ENCODE measurements at places on chromosomes 7 and 10.

DNA sequence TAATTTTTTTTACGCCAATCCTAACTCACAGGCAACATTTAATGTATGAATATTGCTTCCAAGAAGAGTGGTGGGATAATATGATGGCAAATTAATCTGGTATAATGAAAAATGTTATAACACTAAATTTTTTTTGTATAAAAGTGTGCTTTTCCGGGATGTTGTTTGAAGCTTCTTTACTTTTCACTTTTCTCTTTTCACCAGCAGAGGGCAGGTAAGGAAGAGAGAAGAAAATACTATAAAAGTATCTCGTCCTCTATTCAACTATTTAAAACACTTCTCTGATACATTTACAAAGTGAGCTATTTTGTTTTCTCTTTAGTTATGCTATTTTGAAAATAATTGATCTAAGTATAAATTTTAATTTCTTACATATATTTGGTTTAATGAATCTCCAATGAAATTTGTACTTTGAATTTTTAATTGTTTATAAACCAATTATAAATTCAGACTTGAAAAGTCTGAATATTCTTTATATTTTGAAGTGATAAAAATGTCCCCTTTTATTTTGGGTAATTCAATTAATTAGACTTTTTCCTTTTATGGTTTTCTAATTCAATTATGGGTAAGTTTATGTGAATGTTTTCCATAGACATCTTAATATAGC is 20.7 kb upstream of the CFTR start:
- DNase-seq: no peak
- no peaks in the 10 kb centered on the region for H3K27me3 ChIP-seq
- no peaks in the 10 kb centered on the region for H3K4me1 ChIP-seq
- no peak overlapping the region for H3K4me3 ChIP-seq
- no peak overlapping the region for H3K27ac ChIP-seq

- no peaks in the 10 kb centered on the region for H3K4me1 ChIP-seq
- no peak for DNase-seq
- no peak overlapping the region for H3K4me3 ChIP-seq
- no peaks in the 10 kb centered on the region for H3K36me3 ChIP-seq
- H3K27ac ChIP-seq: no peak overlapping the region
- no peaks in the 10 kb centered on the region for H3K27me3 ChIP-seq
Measured at GRCh38 chr10:127119936-127120335, 76.5 kb downstream of the INSYN2A start.

- DNase-seq: no peak
- peak overlapping the region; percentile 70 for H3K4me3 ChIP-seq
- H3K27ac ChIP-seq: peak overlapping the region; percentile 90
- peaks cover 5% of the 10 kb centered on the region for H3K4me1 ChIP-seq
Measured at GRCh38 chr7:55022002-55022985, 3.5 kb downstream of the EGFR start.

- no peaks in the 10 kb centered on the region for H3K27me3 ChIP-seq
- H3K4me3 ChIP-seq: no peak overlapping the region
- H3K27ac ChIP-seq: no peak overlapping the region
- no peaks in the 10 kb centered on the region for H3K4me1 ChIP-seq
Measured at GRCh38 chr10:36110097-36110496, 468.0 kb upstream of the FZD8 start.

DNA sequence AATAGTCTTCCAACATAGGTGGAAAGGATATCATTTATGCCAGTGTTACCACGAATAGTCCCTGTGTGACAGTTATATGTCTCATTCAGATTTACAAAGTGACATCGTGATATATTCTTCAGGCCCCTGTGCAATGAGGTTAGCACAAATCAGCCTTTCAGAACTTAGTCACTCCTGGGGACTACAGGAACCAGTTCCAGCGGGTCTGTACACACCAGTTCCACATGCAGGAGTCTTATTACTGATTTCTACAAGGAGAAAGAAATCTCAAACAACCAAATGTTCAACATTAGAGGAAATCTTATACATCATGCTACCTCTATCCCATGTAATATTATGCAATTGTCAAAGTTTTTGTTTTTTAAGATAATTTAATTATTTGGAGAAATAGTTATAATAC is 4.4 kb upstream of the WDR91 start:
- H3K27me3 ChIP-seq: no peaks in the 10 kb centered on the region
- H3K27ac ChIP-seq: no peak overlapping the region

GRCh38 chr10:43365001-43365400 is 6.4 kb upstream of the FXYD4 start:
- no peaks in the 10 kb centered on the region for H3K36me3 ChIP-seq
- no peak for DNase-seq
- H3K4me3 ChIP-seq: no peak overlapping the region
- no peaks in the 10 kb centered on the region for H3K4me1 ChIP-seq
- H3K27ac ChIP-seq: no peak overlapping the region

GRCh38 chr7:37510043-37510634 is 61.5 kb upstream of the ELMO1 start:
- H3K36me3 ChIP-seq: no peaks in the 10 kb centered on the region
- no peak overlapping the region for H3K27ac ChIP-seq
- H3K27me3 ChIP-seq: peaks cover 3% of the 10 kb centered on the region
- H3K4me1 ChIP-seq: no peaks in the 10 kb centered on the region
- H3K4me3 ChIP-seq: no peak overlapping the region
- DNase-seq: no peak

GRCh38 chr10:72379062-72379461 is 24.3 kb upstream of the DNAJB12 start:
- H3K36me3 ChIP-seq: no peaks in the 10 kb centered on the region
- no peak for DNase-seq
- no peaks in the 10 kb centered on the region for H3K4me1 ChIP-seq
- no peak overlapping the region for H3K27ac ChIP-seq

GRCh38 chr10:70832852-70833528 is 17.2 kb downstream of the SGPL1 start:
- H3K36me3 ChIP-seq: no peaks in the 10 kb centered on the region
- H3K27ac ChIP-seq: no peak overlapping the region
- H3K4me1 ChIP-seq: peaks cover 11% of the 10 kb centered on the region
- H3K4me3 ChIP-seq: no peak overlapping the region
- no peaks in the 10 kb centered on the region for H3K27me3 ChIP-seq

GRCh38 chr10:103874730-103875129 is 19.4 kb upstream of the SH3PXD2A start:
- H3K27me3 ChIP-seq: no peaks in the 10 kb centered on the region
- H3K4me3 ChIP-seq: no peak overlapping the region
- H3K4me1 ChIP-seq: peaks cover 5% of the 10 kb centered on the region

DNA sequence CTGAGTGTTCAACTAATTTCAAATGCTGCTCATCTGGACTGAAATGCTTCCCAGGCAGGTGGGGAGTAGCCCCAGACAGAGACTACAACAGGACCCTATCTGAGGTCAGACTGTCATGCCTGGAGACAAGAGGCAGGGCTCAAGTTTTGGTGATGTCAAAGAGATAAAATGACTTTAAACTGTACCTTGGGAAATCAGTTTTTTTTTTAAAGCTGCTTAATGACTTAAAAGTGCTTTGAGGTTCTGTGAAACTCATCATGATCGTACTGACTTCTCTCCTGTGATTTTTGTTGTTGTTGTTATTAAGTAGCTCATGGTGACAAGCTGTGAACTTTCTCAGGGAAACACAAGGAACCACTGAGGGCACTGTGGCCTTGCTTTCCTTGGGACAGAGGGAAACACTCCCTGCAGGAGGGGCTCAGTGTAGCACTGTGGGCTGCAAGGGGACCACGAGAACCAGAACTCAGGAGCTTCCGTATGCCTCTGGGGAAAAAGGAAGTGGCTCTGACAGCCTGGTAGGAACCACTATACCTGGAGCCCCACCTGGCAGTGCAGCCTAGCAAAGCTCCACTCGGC is 9.5 kb downstream of the HIPK2 start:
- H3K36me3 ChIP-seq: no peaks in the 10 kb centered on the region
- H3K27me3 ChIP-seq: no peaks in the 10 kb centered on the region
- H3K4me3 ChIP-seq: no peak overlapping the region
- no peak for DNase-seq
- H3K4me1 ChIP-seq: no peaks in the 10 kb centered on the region

DNA sequence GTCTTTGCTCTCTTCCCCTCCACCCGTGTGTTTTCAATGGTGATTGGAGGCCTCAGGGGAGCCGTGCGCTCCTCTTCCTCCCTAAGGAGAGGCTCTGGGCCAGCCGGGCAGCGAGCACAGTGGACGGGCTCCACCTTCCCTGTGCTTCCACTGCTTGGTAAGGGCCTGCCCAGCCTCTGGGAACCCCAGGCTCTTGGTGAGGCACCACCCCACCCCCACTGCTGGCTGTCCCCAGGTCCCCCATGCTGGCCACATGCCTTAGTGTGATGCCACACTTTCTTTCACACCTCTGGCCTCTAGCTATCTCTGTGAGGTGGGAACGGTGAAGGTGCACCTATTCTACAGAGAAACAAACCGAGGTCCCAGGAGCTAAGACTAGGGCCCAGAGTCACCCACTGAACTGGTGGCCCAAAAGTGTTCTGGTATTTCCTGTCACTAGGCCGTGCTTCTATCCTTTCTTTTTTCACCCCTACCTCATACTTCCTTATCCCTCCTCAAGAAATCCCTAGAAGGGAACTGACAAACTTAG is 53.3 kb downstream of the UNC5B start:
- H3K4me1 ChIP-seq: no peaks in the 10 kb centered on the region
- no peak overlapping the region for H3K27ac ChIP-seq
- DNase-seq: no peak
- H3K4me3 ChIP-seq: no peak overlapping the region
- H3K36me3 ChIP-seq: no peaks in the 10 kb centered on the region

- no peaks in the 10 kb centered on the region for H3K36me3 ChIP-seq
- no peak overlapping the region for H3K4me3 ChIP-seq
- no peak for DNase-seq
- H3K27ac ChIP-seq: no peak overlapping the region
- H3K27me3 ChIP-seq: no peaks in the 10 kb centered on the region
Measured at GRCh38 chr10:63866747-63867140, 345.5 kb downstream of the REEP3 start.

- no peak overlapping the region for H3K4me3 ChIP-seq
- H3K27ac ChIP-seq: peak overlapping the region; percentile 72
- DNase-seq: no peak
Measured at GRCh38 chr7:65979583-65980477, 2.2 kb downstream of the GUSB start.

DNA sequence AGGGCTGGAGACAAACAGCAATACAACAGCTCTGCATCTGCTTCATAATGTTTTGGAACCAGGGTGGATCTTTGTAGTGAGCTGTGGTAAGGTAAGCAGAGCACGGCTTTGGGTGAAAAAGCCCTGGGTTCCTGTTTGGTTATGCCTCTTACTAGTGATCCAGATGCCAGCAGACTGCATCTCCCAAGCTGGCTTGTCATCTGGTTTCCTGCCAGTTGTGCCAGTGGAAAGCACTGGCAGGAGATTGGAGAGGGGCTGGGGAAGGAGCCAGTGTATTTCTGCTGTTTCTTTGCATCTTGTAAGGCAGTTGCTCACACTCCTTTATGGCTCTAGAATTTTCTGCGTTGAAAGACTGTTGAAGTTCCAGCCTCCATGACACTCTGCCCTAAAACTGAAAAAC is 137.6 kb downstream of the TSPAN12 start:
- H3K27me3 ChIP-seq: no peaks in the 10 kb centered on the region
- no peaks in the 10 kb centered on the region for H3K36me3 ChIP-seq
- H3K4me1 ChIP-seq: no peaks in the 10 kb centered on the region
- H3K27ac ChIP-seq: no peak overlapping the region
- H3K4me3 ChIP-seq: no peak overlapping the region

DNA sequence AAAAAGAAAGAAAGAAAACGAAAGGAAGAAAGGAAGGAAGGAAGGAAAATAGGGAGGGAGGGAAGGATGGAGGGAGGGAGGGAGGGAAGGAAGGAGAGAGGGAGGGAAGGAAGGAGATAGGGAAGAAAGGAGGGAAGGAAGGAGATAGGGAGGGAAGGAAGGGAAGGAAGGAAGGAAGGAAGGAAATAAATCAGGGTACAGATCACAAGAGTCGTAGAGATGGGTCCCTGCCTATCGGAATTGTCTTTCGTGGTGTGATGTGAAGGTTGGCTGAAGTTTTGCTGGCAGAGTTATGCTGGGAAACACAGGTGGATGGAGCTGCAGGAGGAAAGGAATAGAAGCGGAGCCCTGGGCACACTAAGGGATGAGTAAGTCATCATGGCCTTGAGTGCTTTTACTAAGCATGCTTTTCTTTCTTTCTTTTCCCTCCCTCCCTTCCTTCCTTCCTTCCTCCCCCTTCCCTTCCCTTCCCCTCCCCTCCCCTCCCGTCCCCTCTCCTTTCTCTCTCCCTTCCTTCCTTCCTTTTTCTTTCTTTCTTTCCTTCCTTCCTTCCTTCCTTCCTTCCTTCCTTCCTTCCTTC is 11.9 kb upstream of the TPST1 start:
- H3K4me3 ChIP-seq: no peak overlapping the region
- H3K27ac ChIP-seq: no peak overlapping the region
- no peaks in the 10 kb centered on the region for H3K4me1 ChIP-seq
- no peak for DNase-seq
- no peaks in the 10 kb centered on the region for H3K27me3 ChIP-seq

DNA sequence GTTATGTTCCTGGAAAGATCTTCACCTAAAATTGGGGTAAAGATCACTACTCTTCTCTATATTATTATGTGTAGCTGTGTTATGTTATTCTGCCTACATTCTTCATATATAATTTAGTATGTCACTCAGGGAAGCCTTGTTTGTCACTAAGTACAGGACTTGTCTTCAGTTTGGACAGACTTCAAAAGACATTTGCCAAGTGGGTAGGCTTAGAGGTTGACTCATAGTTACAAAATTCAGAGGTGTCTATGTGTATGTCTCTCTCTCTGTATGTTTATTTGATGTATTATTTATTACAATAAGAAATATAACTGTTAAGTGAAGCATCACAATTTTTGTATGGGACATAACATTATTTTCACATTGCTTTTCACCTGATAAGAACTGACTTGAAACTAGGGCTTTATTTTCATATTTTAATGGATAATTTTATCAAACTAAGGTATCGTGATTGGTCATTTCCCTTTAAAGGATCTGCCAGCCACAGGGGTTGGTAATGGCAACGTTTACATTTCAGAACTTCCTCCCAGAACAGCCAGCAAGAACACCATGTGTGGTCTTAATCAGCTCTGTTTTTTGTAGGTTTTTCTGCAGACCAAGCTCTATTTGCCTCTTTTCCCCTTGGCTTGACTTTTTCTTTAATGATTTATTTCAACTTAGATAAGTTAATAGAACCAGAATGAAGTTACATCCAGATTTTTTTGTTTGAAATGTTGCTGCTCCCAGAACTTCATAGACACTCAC is 262.1 kb upstream of the CACNA2D1 start:
- no peak overlapping the region for H3K4me3 ChIP-seq
- H3K27ac ChIP-seq: no peak overlapping the region
- no peaks in the 10 kb centered on the region for H3K4me1 ChIP-seq
- no peaks in the 10 kb centered on the region for H3K27me3 ChIP-seq

GRCh38 chr7:146647445-146647844 is 530.8 kb downstream of the CNTNAP2 start:
- H3K4me3 ChIP-seq: no peak overlapping the region
- H3K27ac ChIP-seq: no peak overlapping the region
- no peaks in the 10 kb centered on the region for H3K27me3 ChIP-seq
- no peak for DNase-seq

GRCh38 chr7:21746949-21747348 is 198.8 kb downstream of the CDCA7L start:
- no peaks in the 10 kb centered on the region for H3K27me3 ChIP-seq
- H3K4me1 ChIP-seq: no peaks in the 10 kb centered on the region
- no peak overlapping the region for H3K4me3 ChIP-seq
- no peaks in the 10 kb centered on the region for H3K36me3 ChIP-seq

Measured in breast epithelium (tissue), 4 donors.